Thoracic aorta (tissue), 2 donors: ENCODE measurements at places on chromosomes 13 and 19. TPM values are rescaled to one million over a fixed set of nuclear protein-coding genes. Genes with fewer than 3 reads are reported as not detected.
A peak's percentile ranks its signal among the peaks of the same experiment; 100 is the strongest.

Gene DCT
- not detected for total RNA-seq

Gene ZNF626
- 27.3 TPM for total RNA-seq

Gene OR7G3
- not detected for total RNA-seq

Gene KRTDAP
- 29.6 TPM for total RNA-seq

- no peaks in the 10 kb centered on the region for H3K27me3 ChIP-seq
- no peak overlapping the region for H3K27ac ChIP-seq
- DNase-seq = no peak
- no peaks in the 10 kb centered on the region for H3K36me3 ChIP-seq
- H3K4me3 ChIP-seq = no peak overlapping the region
- no peaks in the 10 kb centered on the region for H3K4me1 ChIP-seq
Measured at GRCh38 chr19:35491836-35492360, 1.6 kb upstream of the KRTDAP start.

- DNase-seq = no peak
- peaks cover 12% of the 10 kb centered on the region for H3K4me1 ChIP-seq
- no peaks in the 10 kb centered on the region for H3K27me3 ChIP-seq
- H3K4me3 ChIP-seq = peak overlapping the region; percentile 59
Measured at GRCh38 chr13:50842251-50842989, 1.1 kb downstream of the DLEU7 start.

GRCh38 chr13:46778890-46779289 is 18.1 kb downstream of the ESD start:
- no peak for DNase-seq
- no peaks in the 10 kb centered on the region for H3K27me3 ChIP-seq
- H3K4me1 ChIP-seq = peaks cover 67% of the 10 kb centered on the region
- H3K36me3 ChIP-seq = peaks cover 4% of the 10 kb centered on the region
- H3K27ac ChIP-seq = peak overlapping the region; percentile 62
- H3K4me3 ChIP-seq = no peak overlapping the region

DNA sequence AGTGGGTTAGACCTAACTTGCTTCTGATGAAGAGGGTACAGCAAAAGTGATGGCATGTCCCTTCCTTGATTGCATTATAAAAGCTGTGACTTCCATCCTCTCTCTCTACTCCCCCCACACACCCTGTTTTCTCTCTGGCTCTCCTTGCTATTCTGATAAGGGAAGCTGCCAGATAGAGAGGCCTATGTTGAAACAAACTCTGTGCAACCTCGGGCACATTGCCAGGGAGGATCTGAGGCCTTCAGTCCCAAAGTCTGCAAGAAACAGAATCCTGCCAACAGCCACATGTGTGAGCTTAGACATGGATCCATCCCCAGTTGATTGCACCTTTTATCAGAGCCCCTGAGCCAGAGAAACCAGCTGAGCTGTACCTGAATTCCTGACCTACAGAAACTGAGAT is 44.8 kb upstream of the ARGLU1 start:
- no peaks in the 10 kb centered on the region for H3K36me3 ChIP-seq
- H3K27me3 ChIP-seq = no peaks in the 10 kb centered on the region
- H3K27ac ChIP-seq = no peak overlapping the region
- H3K4me3 ChIP-seq = no peak overlapping the region

DNA sequence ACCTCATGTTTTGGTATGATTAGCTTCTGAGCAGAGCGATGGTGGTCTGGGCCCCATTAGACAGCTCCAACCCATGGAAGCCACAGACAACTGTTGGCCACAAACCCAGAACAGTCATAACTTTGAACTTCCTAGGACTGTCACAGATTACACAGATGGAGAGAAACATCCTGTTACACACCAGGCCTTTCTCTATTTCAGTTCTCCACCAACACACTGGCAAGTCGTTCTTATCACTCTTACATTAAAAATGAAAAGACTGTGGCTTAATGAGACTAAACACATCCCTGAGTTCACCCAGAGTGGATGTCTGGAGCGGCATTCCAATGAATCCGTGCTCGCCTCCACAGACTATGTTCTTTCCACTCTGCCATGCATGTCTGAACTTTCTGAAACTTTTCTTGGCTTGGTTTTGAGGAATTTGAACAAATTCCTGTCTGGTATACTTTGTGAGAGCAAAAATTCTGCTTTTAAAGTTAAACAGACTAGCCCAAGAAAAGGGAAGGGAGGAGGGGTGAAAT is 109.1 kb downstream of the NALCN start:
- peak overlapping the region; percentile 72 for H3K27ac ChIP-seq
- H3K4me1 ChIP-seq = peaks cover 15% of the 10 kb centered on the region
- no peaks in the 10 kb centered on the region for H3K27me3 ChIP-seq
- no peak for DNase-seq
- H3K36me3 ChIP-seq = no peaks in the 10 kb centered on the region
- H3K4me3 ChIP-seq = no peak overlapping the region

GRCh38 chr19:10286803-10287737 is at the start of gene ICAM4:
TSS of gene ICAM4 (plus strand) at chr19:10286955. CDS start at chr19:10287013, 58 bp downstream.
- peaks cover 11% of the 10 kb centered on the region for H3K27me3 ChIP-seq
- no peak for DNase-seq
- H3K4me1 ChIP-seq = peaks cover 42% of the 10 kb centered on the region
- H3K27ac ChIP-seq = no peak within 1 kb of the TSS
- H3K4me3 ChIP-seq = peak within 1 kb of the TSS; percentile 23

DNA sequence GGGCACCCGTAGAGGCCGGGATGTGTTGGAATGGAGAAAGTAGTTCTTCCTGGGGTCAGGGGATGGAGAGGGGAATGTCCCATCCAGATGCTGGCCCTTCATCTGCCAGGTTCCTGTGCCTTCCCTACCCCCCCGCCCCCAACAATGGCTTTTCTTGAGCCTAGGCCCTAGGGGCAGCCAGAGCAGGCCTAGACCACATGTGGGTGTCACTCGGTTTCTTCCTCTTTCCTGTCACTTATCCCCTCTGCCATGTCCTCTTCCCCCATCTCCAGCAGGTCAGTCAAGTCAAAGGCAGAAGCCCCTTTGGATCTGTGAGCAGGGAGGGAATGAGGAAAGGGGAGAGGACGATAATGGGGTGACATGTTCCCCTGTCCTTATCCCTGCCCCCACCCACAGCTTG is 36.4 kb downstream of the LYL1 start:
- no peak for DNase-seq
- H3K36me3 ChIP-seq = no peaks in the 10 kb centered on the region
- peak overlapping the region; percentile 8 for H3K4me3 ChIP-seq
- H3K27ac ChIP-seq = peak overlapping the region; percentile 100
- peaks cover 99% of the 10 kb centered on the region for H3K4me1 ChIP-seq
- H3K27me3 ChIP-seq = no peaks in the 10 kb centered on the region

GRCh38 chr19:2240881-2241760 is 4.5 kb downstream of the SF3A2 start:
- H3K4me1 ChIP-seq = peaks cover 49% of the 10 kb centered on the region
- no peaks in the 10 kb centered on the region for H3K27me3 ChIP-seq
- H3K36me3 ChIP-seq = peaks cover 29% of the 10 kb centered on the region
- no peak for DNase-seq
- peak overlapping the region; percentile 81 for H3K27ac ChIP-seq
- H3K4me3 ChIP-seq = peak overlapping the region; percentile 74

GRCh38 chr19:51247972-51248590 is 2.8 kb upstream of the SIGLECL1 start:
- no peaks in the 10 kb centered on the region for H3K4me1 ChIP-seq
- DNase-seq = no peak
- no peak overlapping the region for H3K27ac ChIP-seq
- H3K4me3 ChIP-seq = no peak overlapping the region
- H3K36me3 ChIP-seq = no peaks in the 10 kb centered on the region
- no peaks in the 10 kb centered on the region for H3K27me3 ChIP-seq

DNA sequence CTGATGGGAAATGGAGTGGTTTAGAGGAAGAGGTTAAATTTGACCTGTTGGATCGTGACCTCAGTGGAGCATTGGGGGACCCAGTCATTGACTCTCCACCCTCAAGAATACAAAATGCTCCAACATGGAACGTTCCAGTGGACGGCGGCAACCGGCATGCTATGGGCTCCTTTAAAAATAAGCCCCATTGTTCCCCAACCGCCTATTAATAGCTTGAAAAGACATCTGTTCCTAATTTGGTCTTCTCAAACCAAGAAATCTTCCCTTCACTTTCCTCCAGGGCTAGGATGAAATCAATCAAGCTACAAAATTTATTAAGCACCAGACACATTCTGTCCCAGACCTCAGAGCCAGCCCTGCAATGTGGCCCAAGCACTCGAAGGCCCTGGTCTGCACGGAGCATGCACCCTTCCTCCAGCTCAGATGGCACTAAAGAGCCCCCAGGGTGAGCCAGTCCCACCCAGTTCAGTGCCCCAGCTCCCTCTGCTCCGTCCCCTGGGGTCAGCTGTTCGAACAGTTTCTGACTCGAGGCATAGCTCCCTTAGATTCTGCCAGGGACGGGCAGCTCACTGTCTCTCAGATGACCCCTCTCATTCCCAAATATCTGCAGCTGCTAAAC is 22.5 kb upstream of the VSTM2B start:
- DNase-seq = no peak
- H3K4me1 ChIP-seq = no peaks in the 10 kb centered on the region
- H3K27me3 ChIP-seq = no peaks in the 10 kb centered on the region
- H3K4me3 ChIP-seq = no peak overlapping the region
- H3K36me3 ChIP-seq = no peaks in the 10 kb centered on the region

DNA sequence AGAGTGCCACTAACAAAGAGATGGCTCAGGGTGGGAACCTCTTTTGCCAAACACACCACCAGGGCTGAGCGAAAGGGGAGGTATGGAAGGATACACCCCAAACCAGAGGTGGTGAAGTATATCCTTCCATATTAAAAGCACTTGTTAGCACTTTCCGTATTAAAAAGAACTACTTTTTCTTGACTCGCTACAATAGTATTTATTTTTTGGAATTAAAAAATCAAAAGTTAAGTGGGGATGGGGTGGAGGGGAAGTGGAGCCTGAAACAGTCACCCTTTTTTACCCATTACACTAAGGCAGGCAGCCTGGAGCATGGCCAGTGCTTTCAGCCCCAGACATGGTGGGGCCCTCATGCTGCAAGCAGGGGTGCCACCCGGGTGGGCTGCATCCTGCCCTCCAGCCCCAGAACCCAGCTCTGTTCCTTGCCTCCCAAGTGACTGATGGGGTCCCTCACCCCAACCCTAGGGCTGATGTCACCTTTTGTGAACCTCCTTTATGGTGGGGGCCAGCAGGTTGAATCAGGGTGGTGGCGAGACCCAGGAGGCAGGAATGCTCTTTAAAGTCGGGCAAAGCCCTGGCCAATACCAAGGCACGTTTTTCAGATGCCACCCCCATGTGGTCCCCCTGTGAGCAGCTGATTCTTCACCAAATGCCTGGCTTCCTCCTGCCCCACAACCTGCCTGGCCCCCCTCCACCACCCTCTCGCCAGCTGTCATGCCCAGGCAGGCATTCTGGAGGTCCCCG is 31.0 kb downstream of the LYL1 start:
- no peak overlapping the region for H3K4me3 ChIP-seq
- H3K4me1 ChIP-seq = peaks cover 95% of the 10 kb centered on the region
- DNase-seq = no peak
- H3K36me3 ChIP-seq = peaks cover 13% of the 10 kb centered on the region

GRCh38 chr19:56670961-56671612 is 470 bp downstream of the ZNF835 start:
- H3K4me1 ChIP-seq = peaks cover 2% of the 10 kb centered on the region
- no peaks in the 10 kb centered on the region for H3K27me3 ChIP-seq
- H3K27ac ChIP-seq = no peak overlapping the region
- DNase-seq = no peak

DNA sequence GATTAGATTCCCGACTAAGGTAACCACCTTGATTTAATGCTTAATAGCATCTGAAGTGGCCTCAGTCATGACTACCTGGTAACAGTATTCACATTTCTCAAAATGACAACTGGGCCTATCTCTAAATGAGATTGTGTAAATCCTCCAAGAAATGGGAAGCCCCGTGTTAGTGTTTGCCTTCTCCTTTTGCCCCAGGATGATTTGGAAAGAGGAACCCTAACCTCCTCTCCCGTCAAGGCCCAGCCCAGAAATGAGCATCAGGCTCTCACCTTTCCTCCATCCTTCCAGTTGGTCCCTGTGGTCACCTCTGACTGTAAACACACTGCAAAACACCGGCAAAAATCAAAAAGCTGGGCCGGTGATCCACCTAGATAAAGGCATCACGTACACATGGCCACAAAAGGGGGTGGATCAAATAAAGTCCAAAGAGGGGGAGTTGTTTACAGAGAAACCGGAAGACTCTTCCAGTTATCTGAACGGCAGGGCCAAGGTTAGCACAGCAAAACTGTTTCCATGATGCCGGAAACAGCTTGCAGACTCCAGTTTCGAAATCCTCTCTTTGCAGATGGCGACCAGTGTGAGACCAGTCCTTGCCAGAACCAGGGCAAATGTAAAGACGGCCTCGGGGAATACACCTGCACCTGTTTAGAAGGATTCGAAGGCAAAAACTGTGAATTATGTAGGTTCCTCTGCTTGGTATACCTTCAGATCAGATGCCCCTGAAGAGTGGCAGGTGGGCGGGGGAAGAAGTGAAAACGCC is 16.4 kb downstream of the F10 start:
- no peak for DNase-seq
- no peaks in the 10 kb centered on the region for H3K27me3 ChIP-seq
- no peak overlapping the region for H3K4me3 ChIP-seq
- H3K36me3 ChIP-seq = no peaks in the 10 kb centered on the region
- no peaks in the 10 kb centered on the region for H3K4me1 ChIP-seq

DNA sequence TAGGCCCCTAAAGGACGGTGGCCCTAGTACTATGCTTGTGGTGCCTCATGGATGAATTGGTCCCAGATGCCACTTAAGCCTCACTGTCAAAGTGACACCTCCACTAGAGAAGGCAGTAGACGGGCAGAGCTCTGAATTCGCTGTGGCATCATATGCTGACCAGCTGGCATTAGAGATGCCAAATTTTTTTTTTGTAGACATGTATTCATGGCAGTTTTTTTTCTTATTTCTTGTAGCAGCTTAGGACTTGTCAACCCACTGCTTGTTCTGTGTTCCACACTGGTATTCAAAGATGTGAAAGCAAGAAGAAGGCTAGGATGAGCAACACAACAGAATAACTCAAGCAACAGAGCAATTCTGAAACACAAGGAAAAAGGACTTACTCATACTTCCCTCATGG is 212.5 kb downstream of the DLEU7 start:
- DNase-seq = no peak
- H3K36me3 ChIP-seq = no peaks in the 10 kb centered on the region
- peaks cover 12% of the 10 kb centered on the region for H3K4me1 ChIP-seq

- no peak overlapping the region for H3K4me3 ChIP-seq
- no peaks in the 10 kb centered on the region for H3K27me3 ChIP-seq
- no peaks in the 10 kb centered on the region for H3K4me1 ChIP-seq
- no peak overlapping the region for H3K27ac ChIP-seq
- no peaks in the 10 kb centered on the region for H3K36me3 ChIP-seq
Measured at GRCh38 chr13:94303644-94304174, 175.8 kb downstream of the DCT start.

- no peak for DNase-seq
- H3K4me3 ChIP-seq = no peak overlapping the region
- H3K4me1 ChIP-seq = peaks cover 28% of the 10 kb centered on the region
Measured at GRCh38 chr19:14519860-14520407, 1.7 kb upstream of the DNAJB1 start.

GRCh38 chr19:12800923-12801465 is 606 bp downstream of the PRDX2 start:
- H3K27me3 ChIP-seq = no peaks in the 10 kb centered on the region
- no peaks in the 10 kb centered on the region for H3K36me3 ChIP-seq
- peak overlapping the region; percentile 77 for H3K4me3 ChIP-seq

- H3K4me3 ChIP-seq = no peak overlapping the region
- no peaks in the 10 kb centered on the region for H3K27me3 ChIP-seq
- no peak overlapping the region for H3K27ac ChIP-seq
- DNase-seq = no peak
- H3K4me1 ChIP-seq = no peaks in the 10 kb centered on the region
Measured at GRCh38 chr13:110971486-110971885, 56.6 kb upstream of the ANKRD10 start.
